ENCODE measurements at places on chromosomes 6 and 20.
A peak's percentile ranks its signal among the peaks of the same experiment; 100 is the strongest.

DNA sequence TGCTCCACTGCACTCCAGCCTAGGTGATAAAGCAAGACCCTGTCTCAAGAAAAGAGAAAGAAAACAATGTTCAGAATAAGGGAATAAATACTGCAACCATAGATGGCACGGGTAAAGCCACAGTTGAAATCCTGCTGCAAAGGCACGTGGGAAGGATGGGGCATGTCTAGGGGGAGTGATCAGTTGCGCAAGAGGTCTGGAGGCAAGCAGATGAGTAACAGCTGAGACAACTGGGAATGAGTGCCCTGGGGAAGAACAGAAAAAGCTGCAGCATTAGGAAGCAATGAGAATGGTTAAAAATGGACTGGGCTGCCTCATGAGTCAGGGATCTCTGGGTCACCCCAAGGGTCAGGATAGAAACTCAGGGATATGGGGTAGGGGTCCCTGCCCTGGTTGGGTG, 96.3 kb downstream of the GMPR start:
- peak; percentile 47 for DNase-seq

GRCh38 chr6:22906091-22906549, 336.8 kb downstream of the HDGFL1 start:
- no peak for DNase-seq

GRCh38 chr20:19947611-19948264, 69.4 kb upstream of the NAA20 start:
- no peak for DNase-seq

DNA sequence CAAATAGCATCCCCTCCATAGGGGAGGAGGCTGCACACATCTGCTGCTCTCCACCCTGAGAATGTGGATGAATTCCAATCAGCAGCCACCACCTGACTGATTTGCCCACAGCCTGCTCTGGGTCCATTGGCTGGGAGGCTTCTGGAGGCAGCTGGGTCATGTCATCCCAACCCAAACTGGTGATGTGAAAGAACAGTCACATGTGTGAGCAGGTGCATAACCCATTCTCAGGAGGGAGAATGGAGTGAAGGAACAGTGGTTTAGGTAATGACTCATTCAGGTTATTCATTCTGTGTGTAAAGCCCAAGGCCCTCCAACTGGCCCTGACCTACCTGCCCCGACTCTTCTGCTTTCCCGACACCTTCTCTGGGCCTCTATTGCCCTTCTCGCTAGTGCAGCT, 90.9 kb upstream of the GCM1 start:
- DNase-seq: no peak

DNA sequence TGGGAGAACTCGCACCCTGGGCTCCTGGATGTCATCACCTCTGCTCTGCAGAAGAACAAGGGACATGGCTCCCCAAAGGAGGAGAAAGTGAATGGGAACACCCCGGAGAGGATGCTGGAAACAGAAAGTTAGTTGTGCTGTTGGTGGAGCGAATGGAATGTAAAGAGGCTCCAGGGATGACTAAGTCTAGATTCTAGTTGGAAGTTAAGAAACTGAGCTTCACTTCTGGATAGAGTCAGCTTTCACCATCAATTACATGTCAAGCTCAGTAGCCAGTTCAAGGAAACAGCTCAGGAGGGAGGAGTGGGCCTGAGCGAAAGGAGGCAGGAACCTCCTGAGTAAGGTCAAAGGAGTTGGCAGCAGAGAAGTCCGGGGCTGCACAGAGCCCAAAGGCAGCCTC, 132.1 kb upstream of the ARID1B start:
- DNase-seq: no peak

DNA sequence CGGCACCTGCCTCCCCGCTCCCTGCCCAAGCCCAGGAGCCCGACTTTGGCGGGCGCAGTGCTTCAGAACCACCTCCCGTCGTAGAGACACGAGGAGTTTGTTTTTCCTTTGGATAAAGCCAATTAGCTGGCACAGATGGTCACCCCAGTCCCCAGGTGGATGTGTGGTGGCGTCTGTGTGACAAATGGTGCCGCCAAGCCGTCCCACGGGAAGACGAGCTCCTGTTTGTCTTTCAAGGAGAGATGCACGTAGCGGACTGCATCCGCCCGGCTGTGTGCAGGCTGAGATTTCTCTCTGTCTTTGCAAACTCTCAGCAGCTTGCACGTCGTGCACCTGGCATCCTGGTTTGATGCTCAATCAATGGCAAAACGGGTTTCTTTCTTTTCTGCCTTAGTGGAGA, 16.1 kb upstream of the MRGBP start:
- no peak for DNase-seq

DNA sequence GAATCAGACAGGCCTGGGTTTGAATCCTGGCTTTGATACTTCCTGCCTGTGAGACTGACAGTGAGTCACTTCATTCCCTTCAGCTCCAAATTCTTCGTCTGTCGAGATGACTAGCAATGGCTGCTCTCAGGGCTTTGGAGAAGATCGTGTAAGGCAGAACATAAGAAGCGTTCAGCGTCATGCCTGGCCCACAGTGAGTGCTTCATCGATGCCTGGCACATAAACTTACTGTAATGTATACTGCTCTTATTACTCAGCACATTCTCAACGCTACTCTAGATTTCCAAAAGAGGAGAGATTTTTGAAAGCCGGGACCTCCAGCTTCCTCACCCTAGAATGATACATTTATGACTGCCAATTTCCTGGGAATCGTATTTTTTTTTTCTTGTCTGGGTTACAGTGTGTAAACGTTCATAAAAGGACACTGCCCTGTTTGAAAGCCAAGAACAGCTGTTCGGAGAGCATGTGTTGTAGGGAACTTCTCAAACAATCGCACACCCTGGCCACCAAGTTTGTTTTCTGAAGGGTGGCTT, 16.2 kb upstream of the BCAS1 start:
- DNase-seq: no peak

DNA sequence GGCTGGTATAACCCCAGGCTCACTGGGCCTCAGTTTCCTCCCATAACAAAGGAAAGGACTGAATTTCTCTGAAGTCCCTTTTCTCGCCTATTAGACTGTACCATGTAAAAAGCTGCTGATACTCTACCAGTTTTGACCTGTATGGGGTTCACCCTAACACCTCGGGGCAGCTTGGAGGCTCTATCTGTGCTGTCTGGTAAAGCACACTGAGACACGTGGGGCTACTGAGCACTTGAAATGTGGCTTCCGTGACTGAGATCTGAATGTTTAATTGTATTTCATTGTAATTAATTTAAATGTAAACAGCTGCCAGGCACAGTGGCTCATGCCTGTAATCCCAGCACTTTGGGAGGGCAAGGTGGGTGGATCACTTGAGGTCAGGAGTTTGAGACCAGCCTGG, 24.0 kb downstream of the BMP7 start:
- no peak for DNase-seq

DNA sequence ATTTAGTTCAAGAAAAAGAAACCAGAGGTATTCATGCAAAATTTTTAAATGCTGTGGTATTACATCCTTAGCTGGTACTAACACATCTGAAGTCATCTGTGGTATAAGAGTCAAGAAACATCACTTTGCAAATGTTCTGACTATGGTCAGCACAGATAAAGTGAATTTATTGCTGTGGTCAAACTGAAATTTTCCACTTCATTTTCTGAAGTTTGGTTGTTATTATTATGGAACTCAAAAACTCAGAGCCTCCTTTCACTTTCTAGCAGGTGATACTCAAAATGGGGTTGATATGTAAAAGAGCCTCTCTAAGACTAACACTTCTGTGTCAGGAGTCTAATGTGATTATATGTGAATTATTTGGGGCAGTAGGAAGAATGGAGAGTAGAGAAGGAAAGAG, 257.8 kb downstream of the RNGTT start:
- no peak for DNase-seq

DNA sequence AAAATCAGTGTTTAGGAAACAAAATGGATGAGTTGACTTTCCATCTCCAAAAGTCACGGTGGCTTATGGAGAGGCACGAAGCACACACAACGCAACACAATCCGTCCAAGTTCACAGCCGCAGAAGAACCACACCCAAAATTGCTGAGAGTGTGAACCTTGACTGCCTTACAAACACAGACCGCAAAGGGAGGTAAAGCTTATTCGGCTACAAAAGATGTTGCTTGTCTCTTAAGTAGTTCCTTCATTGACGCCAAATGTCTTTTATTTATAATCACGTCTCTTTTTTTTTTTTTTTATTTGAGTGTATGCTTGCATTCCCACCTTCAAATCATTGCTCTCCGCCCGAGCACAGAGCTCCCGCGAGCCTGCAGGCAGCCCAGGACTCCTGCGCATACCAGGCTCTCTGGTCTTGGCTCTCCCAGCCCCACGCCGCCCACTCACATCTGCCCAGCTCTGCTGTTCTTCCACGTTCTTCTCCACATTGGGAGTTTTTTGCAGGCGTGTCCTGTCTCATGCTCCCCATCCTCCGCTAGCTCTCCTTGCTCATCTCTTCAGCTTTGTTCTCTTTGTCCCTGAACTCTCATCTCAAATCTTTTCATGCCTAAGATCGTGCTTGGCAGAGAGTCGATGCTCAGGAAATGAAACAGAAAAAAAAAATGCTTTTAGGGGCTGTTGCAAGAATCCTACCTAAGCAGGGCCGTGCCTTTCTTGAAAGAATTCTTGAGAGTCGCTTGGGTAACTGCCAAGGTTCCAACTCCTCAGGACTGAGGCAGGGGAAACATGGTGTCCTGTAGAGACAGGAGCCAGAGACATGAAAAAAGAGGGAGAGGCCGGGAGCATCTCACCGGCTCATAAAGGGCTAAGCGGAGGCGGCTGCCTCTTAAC, 25.8 kb downstream of the LY86 start:
- DNase-seq: no peak

GRCh38 chr6:108383981-108384380, 89.1 kb downstream of the AFG1L start:
- no peak for DNase-seq

GRCh38 chr6:150865043-150865405, 478 bp upstream of the MTHFD1L start:
- DNase-seq: no peak

DNA sequence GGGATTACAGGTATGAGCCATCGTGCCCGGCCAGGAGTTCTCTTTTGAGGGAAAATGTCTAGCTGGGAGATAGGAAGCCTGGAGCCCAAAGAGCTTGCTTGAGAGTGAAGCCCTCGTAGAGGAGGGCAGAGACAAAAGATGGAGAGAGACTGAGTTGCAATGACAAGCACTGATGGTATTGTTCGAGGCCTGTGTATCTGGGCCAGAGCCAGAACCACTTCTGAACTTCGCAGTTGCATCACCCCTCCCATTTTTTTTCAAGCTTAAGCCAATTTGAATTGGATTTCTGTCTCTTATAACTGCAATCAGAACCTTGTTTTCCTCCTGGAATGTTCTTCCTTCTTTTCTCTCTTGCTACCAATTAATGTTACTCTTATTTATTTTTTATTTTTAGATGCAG, 83.1 kb downstream of the KCNB1 start:
- DNase-seq: no peak

DNA sequence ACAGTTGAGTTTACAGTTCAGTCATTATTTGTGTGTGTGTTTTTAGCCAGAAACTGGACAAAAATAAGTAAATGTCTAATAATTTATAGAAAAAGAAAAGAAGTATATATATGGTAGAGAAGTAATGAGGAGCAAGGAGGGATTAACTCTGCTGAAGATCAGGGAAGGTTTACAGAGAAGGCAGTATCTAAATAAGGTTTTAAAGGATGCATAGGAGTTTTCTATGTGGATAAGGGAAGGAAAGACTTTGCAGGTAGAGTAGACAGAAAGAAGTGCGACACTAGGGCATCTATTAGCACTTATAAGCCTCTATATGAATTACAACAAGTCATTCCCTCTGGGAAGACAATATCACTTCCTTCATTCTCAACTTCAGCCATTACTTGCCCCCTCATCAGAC, 34.3 kb downstream of the ISM1 start:
- no peak for DNase-seq

- DNase-seq: no peak
Measured at GRCh38 chr6:90103056-90103800, 193.4 kb downstream of the BACH2 start.

DNA sequence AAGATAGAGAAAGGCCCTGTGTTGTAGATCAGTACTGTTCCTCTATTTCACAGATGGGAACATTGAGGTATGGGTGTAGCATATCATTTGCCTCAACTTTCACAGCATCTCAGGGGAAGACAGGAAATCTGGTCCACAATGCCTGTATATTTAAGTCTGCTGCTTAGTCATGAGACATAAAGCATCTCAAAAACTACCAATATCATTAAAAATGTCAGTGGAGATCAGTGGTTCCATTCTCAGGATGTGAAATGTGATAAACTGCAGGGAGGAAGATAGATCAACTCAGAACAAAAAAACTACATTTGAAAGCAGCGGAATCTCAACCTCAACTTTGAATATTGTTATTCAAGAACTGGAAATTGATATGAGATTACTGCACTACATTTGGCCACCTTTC, 192.9 kb upstream of the PREP start:
- DNase-seq: no peak

DNA sequence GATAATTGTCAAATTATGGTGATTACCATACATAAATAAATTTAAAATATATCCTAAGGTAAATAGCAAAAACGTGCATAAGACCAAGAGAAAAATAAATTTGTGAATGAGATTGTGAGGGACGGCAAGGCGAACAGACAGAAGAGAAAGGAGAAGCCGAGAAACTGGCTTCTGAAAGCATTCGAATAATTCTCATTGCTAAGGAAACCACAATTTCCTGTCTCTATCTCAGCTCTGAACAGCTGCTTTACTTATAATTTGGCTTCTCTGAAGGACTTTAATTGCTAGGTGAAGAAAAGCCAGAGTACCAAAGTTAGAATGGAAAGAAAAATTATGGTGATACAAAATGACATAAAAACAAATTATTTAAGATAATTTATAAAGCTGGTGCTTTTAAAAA, 79.0 kb upstream of the RGS17 start:
- peak; percentile 62 for DNase-seq
